Thymus (tissue), 14 donors: ENCODE measurements at places on chromosomes 11 and 22. TPM values are rescaled to one million over a fixed set of nuclear protein-coding genes. Genes with fewer than 3 reads are reported as not detected.

GRCh38 chr22:44143579-44143978 is 37.1 kb upstream of the PARVG start:
- peaks cover 9% of the 10 kb centered on the region for H3K27me3 ChIP-seq
- no peaks in the 10 kb centered on the region for H3K4me1 ChIP-seq
- no peak for DNase-seq
- no peaks in the 10 kb centered on the region for H3K36me3 ChIP-seq
- no peak overlapping the region for H3K4me3 ChIP-seq

DNA sequence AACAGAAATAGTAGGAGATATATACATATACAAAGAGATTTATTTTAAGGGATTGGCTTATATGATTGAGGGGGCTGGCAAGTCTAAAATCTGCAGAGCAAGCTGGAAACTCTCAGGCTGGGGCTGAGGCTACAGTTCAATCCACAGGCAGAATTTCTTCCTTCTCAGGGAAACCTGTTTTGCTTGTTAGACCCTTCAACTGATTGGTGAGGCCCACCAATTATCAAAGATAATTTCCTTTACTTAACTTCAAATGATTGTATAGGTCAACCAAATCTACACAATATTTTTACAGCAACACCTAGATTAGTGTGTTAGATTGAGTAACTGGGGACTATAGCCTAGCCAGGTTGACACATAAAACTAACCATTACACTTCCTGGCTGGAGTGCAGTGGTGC is 4.7 kb upstream of the PLEKHB1 start:
- H3K4me3 ChIP-seq = no peak overlapping the region
- no peaks in the 10 kb centered on the region for H3K27me3 ChIP-seq
- no peak for DNase-seq
- H3K4me1 ChIP-seq = peaks cover 7% of the 10 kb centered on the region
- no peaks in the 10 kb centered on the region for H3K36me3 ChIP-seq

IRAG1 gene
- total RNA-seq = 1.7 TPM

DNA sequence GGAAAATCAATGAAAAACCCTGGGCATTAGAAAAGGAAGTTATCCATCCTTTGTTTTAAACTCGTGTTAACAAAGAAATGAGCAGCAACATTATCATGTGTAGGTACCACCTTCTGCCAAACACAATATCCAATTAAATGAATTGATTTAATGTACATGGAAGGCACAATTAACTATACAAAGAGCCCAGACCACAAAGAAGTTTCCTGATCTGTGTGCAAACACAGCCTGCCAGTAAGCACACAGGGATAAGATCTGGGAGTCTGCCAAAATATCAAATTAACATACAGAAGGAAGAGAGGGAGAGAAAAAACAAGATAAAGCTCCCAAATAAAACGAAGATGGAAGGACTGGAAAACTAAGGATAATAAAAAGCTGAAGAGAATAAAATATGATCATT is 54.1 kb upstream of the SLC25A1 start:
- H3K4me1 ChIP-seq = no peaks in the 10 kb centered on the region
- no peak for DNase-seq
- no peaks in the 10 kb centered on the region for H3K27me3 ChIP-seq

CEP126 gene
- 0.42 TPM for total RNA-seq

MUC15 gene
- 6.1 TPM for total RNA-seq

RAG2 gene
- 195 TPM for total RNA-seq

CFAP300 gene
- total RNA-seq = 0.66 TPM

DNA sequence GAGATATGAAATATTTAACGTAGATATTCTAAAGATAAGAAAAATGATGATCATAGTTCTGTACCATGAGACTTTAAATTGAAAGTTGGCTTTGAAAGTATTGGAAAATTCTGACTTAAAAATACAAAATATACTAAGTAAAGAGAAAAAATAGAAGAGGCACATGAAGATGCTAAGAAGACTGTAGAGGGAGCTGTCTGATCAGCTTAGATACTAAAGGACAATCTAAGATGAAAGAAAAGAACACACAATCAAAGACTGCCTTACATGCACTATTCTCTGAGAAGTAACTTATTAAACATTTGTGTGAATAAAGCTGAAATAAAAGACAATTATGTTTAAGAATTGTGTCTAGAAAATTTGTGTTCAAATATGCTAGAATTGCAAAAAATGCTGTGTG is 55.1 kb downstream of the RBMXL2 start:
- H3K36me3 ChIP-seq = no peaks in the 10 kb centered on the region
- H3K27me3 ChIP-seq = no peaks in the 10 kb centered on the region
- H3K4me1 ChIP-seq = no peaks in the 10 kb centered on the region
- H3K27ac ChIP-seq = no peak overlapping the region

GRCh38 chr22:23073526-23074229 is 3.4 kb downstream of the GNAZ start:
- DNase-seq = no peak
- peaks cover 8% of the 10 kb centered on the region for H3K4me1 ChIP-seq
- H3K27me3 ChIP-seq = peaks cover 60% of the 10 kb centered on the region
- no peak overlapping the region for H3K4me3 ChIP-seq

GRCh38 chr22:32569956-32570355 is 95.3 kb downstream of the FBXO7 start:
- H3K4me3 ChIP-seq = no peak overlapping the region
- no peak for DNase-seq
- no peaks in the 10 kb centered on the region for H3K4me1 ChIP-seq
- H3K36me3 ChIP-seq = no peaks in the 10 kb centered on the region
- H3K27me3 ChIP-seq = no peaks in the 10 kb centered on the region

UBE4A gene
- total RNA-seq = 22.2 TPM

DNA sequence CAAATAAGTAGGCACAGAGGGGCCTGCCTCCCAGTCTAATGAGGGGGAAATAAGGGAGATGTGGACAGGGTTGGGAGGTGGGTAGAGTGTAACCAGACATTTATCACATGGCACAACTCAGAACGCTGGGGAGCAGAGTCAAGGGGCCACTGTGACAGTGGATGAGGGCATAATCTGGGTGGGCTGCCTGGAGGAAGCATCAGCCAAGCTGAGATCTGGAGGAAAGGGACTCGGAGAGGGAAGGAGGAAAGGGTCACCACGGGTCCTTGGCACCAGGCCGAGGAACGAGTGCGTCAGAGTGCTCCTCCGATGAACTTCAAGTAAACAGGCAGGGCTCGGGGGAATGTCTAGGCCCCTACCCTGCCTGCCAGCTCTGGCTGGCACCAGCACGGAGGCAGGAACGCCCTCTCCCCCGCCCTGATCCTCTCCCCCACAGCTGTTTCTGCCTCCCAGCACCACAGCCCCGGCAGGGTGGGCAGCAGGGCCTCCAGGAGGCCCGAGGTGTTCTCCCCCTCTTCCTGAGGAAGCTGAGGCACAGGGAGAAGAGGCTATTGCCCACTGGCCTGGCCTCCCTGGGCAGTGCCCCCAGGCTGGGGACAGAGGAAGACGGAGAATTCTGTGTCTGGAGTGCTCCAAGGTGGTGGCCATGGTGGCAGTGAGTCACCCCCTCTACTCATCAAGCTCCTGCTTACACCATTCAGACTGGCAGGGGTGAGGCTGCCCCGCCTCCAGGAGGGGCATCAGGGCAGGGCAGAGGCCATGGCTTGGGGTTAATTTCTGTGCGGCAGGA is 4.2 kb downstream of the ALDH3B1 start:
- H3K4me1 ChIP-seq = peaks cover 4% of the 10 kb centered on the region
- H3K4me3 ChIP-seq = no peak overlapping the region

GRCh38 chr11:70108250-70108649 is 30.1 kb downstream of the ANO1 start:
- no peak overlapping the region for H3K4me3 ChIP-seq
- no peak for DNase-seq
- H3K36me3 ChIP-seq = no peaks in the 10 kb centered on the region
- no peaks in the 10 kb centered on the region for H3K4me1 ChIP-seq
- no peak overlapping the region for H3K27ac ChIP-seq
- H3K27me3 ChIP-seq = peaks cover 8% of the 10 kb centered on the region

GRCh38 chr11:106959800-106960199 is 58.5 kb downstream of the GUCY1A2 start:
- no peak for DNase-seq
- no peak overlapping the region for H3K27ac ChIP-seq
- no peak overlapping the region for H3K4me3 ChIP-seq
- H3K27me3 ChIP-seq = no peaks in the 10 kb centered on the region

GRCh38 chr11:98549571-98549970 is 471.2 kb upstream of the CNTN5 start:
- no peaks in the 10 kb centered on the region for H3K36me3 ChIP-seq
- no peaks in the 10 kb centered on the region for H3K27me3 ChIP-seq
- no peak overlapping the region for H3K27ac ChIP-seq
- H3K4me1 ChIP-seq = no peaks in the 10 kb centered on the region

DNA sequence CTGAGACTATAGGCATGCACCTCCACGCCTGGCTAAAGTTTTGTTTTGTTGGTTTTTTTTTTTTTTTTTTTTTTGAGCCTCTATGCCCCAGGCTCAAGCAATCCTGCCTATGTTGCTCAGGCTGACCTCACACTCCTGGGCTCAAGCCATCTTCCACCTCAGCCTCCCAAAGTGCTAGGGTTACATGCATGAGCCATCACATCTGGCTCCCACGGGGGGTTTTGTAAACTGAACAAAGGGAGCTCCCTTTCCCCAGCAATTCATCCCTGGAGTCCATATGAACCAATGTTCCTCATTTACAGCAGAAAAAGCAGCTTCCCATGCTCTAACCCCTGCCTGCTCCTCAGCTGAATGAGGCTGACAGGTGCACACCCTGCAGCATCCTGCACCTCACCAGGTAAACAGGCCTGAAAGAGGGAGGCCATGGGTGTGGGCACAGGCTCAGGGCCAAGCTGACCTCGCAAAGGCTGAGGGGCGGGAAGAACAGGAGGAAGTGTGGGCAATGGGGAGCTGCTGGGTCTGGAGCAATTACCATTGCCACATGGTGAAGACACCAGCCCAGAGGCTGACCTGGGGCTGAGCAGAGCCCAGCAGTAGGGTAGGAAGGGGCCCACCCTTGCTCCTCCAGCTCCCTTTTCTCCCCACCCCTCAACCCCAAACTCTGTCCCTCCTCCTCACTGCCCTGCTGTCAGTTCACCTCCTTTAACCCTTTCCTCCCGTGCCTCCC is 58.2 kb downstream of the RBX1 start:
- no peaks in the 10 kb centered on the region for H3K27me3 ChIP-seq
- H3K27ac ChIP-seq = no peak overlapping the region
- H3K4me3 ChIP-seq = no peak overlapping the region

- no peak overlapping the region for H3K4me3 ChIP-seq
- no peak overlapping the region for H3K27ac ChIP-seq
- H3K27me3 ChIP-seq = no peaks in the 10 kb centered on the region
- no peaks in the 10 kb centered on the region for H3K4me1 ChIP-seq
Measured at GRCh38 chr11:64933935-64934681, 1.6 kb downstream of the GPHA2 start.

HSPA8 gene
- total RNA-seq = 1,679 TPM

TSSC4 gene
- 56.8 TPM for total RNA-seq

DNA sequence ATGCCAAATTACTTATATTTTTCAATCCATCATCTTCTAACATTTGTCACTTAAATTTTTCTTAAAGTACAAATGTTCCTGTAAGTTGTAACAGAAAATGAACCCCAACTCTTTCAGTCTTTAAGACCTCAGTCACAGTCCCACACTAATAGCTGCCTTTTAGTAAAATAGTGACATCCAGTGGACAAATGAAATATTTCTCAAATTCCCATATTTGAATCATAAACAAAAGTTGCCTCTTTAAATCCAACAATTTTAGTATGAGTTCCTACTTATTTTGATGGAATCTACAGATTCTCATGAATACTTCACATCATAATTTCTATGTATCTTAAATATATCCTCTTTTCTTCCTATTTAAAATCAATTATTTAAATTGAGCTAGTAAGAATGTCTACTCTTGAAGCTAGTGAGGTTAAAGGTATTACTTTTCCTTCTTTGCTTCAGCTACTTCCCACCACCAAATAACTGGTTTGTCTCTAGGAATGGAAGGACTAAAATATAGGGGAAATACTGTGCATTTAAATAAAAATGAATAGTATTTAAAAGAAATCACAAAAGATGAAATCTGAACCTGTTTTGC is 9.2 kb downstream of the LIN7C start:
- H3K4me3 ChIP-seq = no peak overlapping the region
- no peaks in the 10 kb centered on the region for H3K4me1 ChIP-seq
- H3K27me3 ChIP-seq = no peaks in the 10 kb centered on the region
- no peak for DNase-seq
- no peak overlapping the region for H3K27ac ChIP-seq

- no peak for DNase-seq
- no peak overlapping the region for H3K27ac ChIP-seq
- no peaks in the 10 kb centered on the region for H3K36me3 ChIP-seq
- H3K4me1 ChIP-seq = no peaks in the 10 kb centered on the region
Measured at GRCh38 chr11:92495107-92495793, 270.6 kb downstream of the FAT3 start.

APOA4 gene
- 1.7 TPM for total RNA-seq

- H3K4me3 ChIP-seq = no peak overlapping the region
- H3K27ac ChIP-seq = no peak overlapping the region
- peaks cover 7% of the 10 kb centered on the region for H3K4me1 ChIP-seq
- H3K36me3 ChIP-seq = no peaks in the 10 kb centered on the region
- no peaks in the 10 kb centered on the region for H3K27me3 ChIP-seq
Measured at GRCh38 chr11:2667940-2668339, 31.9 kb downstream of the KCNQ1OT1 start.

GRCh38 chr22:37290737-37291136 is 8.4 kb downstream of the CYTH4 start:
- peak overlapping the region; percentile 8 for H3K27ac ChIP-seq
- H3K36me3 ChIP-seq = peaks cover 44% of the 10 kb centered on the region
- H3K4me3 ChIP-seq = no peak overlapping the region
- no peaks in the 10 kb centered on the region for H3K27me3 ChIP-seq
- DNase-seq = no peak

MAML2 gene
- 9.8 TPM for total RNA-seq

GRCh38 chr11:8250981-8251615 is 12.6 kb downstream of the LMO1 start:
- H3K27me3 ChIP-seq = no peaks in the 10 kb centered on the region
- no peak overlapping the region for H3K27ac ChIP-seq
- no peaks in the 10 kb centered on the region for H3K4me1 ChIP-seq
- DNase-seq = no peak
- no peak overlapping the region for H3K4me3 ChIP-seq
- no peaks in the 10 kb centered on the region for H3K36me3 ChIP-seq
